ENCODE measurements at places on chromosomes 4 and X.

- no peak for DNase-seq
These were observed 1.3 kb downstream of the CHST7 start for GRCh38 chrX:46574774-46575381.

DNA sequence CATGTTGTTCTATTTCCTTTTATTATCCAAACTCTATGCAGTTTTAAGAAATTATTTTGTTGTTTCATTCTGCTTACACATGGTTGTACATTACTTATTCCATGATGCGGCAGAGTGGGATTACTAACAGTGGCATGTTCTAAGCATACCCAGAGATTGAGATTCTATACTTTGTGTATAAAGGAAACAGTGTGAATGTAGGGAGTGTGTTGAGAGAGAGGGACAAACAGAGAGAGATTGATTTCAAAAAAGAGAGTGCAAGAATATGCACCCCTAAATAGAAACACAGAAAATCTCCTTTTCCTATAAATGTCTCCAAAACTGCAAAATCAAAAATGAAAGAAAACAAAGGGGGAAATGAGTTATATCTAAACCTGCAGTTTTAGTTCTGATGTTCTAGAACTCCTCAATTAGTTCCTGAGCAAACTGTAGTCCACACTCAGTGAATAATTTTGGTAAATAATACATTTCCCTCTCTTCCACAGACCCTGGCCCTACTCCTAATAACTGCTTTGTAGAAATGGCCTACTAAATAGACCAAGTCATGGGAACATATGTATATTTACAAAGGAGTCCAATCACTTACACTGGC is 31.0 kb downstream of the SLC9B1 start:
- DNase-seq: no peak

- DNase-seq: no peak
These were observed 204.6 kb downstream of the RBMX2 start for GRCh38 chrX:130606425-130606824.

DNA sequence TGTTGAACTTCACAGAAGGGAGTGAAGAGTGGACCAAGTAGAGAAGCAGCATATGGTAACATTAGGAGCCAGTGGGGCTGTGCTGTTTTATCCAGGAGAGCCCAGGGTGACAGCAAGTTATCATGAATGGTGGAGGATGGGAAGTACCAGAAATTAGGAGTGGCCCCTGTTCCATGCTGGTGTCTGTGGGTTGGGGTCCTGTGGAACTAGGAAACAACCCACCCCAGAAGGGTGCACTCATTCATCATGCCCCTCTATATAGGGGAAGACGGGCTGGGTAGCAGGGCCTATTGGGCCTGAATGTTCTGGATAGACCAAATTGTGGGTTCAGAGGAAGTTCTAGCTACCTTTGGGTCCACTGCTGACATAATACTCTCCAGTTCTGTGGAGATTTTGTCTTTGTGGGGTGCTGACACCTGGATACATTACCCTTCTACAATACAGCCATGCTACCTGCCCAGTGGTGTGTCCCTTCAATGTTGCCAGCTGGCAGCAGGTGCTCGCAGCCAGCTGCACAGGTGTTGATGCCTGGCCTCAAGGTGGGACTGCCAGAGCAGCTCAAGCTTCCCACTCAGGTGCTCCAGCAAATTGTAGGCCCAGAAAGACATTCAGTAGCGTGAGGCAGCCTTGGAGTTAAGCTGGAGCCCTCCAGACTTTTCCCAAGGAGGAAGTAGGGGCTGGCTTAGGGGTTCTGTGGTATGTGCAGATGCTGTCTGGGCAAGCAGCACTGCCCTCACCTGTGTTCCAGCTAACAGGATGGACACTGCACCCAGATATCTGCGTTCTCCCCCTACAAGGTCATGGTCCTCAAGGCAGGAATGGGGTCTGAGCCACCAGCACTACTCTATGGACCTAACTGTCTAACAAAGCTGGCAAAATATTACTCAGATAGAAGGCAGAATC is 106.5 kb downstream of the NHSL2 start:
- no peak for DNase-seq

DNA sequence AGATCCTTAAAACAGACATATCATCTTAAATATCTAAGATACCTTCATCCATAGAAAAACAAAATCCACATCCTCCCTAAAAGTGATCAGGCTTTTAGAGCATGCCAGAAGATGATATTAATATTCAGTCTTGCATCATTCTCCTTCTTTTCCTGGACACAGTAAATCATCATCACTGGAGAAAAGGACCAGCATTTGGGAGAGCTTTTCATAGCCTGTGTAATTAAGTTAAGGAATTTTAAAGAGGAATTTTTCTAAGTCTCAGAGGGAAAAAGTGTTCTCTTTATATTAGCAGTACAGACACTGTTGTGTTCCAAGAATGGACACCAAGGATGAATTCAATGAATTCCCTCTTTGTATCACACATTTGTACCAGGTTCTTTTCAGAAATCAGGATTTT is 696 bp downstream of the SCRG1 start:
- no peak for DNase-seq

DNA sequence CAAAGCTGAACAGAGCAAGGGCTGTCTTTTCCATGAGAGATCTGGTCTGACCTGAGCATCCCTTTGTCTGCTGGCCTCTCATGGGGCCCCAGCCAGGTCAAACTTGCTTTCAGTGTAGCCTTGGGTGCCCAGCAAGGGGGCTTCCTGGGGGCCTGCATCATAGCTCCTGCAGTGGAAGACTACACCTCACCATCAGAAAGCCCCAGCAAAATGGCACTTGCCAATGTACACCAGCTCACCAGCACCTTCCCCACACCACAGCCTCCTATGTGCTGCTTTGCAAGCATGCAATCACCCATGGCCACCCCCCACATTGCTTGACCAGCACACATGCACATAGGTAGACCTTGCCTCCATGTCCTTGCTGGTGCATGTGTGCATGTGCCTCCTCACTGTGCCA is 1478.1 kb downstream of the FSTL5 start:
- DNase-seq: no peak

GRCh38 chr4:111934314-111934713 is 210.9 kb upstream of the FAM241A start:
- no peak for DNase-seq

DNA sequence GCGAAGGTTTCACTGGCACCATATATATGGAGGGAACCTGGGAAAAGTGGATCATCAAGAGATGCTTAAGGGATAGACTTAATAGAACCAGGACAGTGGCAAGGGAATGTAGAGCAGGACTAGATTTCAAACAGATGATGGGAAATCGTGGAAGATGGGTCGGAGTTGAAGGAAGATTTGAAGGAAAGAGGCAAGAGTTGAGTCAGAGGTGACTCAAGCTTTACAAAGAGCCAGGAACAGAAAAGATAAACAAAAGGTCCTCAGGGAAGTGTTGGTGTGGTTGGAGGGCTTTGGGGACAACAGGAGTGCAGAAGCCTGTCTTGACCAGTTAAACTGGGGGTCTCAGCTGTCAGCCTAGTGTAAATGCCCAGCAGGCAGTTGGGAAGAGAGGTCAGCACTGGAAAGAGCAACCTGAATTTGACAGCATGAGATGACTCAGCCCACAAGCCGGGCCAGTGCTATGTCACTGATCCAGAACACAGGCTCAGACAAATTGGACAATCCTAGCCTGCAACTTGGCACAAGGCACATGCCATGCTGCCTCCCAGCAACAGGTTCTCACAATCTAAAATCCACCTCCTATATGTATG is 230.5 kb downstream of the IDS start:
- DNase-seq: no peak

- no peak for DNase-seq
These were observed 221.8 kb downstream of the KIT start for GRCh38 chr4:54879576-54879975.

GRCh38 chr4:123346951-123347350 is 49.6 kb upstream of the SPRY1 start:
- DNase-seq: no peak

- DNase-seq: no peak
These were observed 35.7 kb upstream of the APLN start for GRCh38 chrX:129690435-129690834.

GRCh38 chr4:161937596-161937995 is 226.2 kb downstream of the FSTL5 start:
- DNase-seq: no peak

DNA sequence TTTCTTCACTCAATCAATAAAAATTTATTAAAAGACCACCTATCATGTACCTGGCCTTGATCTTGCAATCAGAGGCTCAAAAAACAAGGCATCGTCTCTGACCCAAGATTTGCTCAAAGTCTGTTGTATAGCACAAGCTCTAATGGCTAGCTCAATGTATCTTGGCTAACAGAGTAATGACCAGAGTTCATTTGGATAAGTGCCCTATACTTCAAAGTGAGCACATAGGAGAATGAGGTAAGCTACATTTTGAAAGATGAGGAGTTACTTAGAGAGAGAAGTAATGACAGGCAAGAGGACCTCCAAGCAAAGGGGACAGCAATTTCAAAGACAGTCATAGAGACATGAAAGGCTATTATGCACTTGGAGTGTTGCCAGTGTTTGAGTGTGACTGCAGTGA is 22.9 kb upstream of the GABRQ start:
- no peak for DNase-seq

DNA sequence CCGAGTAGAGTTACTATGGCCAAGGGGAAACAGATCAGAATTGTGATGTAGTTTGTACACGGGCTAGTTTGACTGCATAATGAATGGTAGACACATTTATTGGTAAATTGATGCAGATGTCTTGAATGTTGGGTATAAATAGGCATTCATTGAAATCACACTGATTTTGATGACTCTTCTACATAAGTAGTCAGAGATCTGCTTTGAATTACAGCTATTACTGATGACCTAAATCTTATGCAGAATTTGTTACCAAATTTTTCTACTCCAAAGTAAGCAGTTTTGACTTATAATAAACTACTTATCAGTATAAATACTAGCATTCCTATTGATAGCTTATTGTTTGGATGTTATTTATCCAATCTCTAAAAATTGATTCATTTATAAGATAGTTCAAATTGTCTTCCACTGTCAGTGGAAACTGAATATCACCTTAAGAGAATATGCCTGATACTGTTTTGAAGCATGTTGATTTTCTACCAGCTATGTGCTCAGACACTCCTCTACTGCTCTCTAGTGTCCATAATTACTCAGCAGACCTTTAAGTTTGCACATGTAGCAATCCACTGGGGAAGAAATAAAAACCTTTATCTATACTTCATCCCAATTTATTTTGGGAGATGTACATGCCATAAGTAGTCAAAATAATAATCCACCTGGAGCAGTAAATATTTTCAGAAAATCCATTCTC is 120.3 kb downstream of the RASL11B start:
- no peak for DNase-seq
